ENCODE measurements at places on chromosomes 2 and 18.

- DNase-seq = no peak
These were observed 7.0 kb downstream of the CTIF start for GRCh38 chr18:48545757-48546321.

DNA sequence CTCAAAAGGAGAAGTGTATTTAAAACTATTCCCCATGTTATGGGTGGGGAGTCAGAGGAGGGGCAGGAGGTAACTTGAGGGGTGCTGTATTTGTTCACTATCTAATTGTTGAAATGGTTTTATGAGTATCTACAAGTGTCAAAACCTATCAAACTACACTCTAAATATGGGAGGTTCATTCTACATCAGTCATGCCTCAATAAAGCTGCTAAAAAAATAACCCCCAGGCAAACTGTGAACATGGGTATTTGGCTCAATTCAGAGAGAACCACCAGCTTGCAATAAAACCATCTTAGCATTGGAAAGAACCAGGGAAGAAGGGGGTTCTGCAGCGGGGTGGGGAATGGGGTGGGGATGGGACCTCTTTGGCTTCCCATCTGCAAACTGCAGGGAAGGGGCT lies 176.0 kb upstream of the SMAD2 start:
- DNase-seq = no peak

GRCh38 chr2:178800510-178800909 lies 6.7 kb downstream of the TTN start:
- no peak for DNase-seq

DNA sequence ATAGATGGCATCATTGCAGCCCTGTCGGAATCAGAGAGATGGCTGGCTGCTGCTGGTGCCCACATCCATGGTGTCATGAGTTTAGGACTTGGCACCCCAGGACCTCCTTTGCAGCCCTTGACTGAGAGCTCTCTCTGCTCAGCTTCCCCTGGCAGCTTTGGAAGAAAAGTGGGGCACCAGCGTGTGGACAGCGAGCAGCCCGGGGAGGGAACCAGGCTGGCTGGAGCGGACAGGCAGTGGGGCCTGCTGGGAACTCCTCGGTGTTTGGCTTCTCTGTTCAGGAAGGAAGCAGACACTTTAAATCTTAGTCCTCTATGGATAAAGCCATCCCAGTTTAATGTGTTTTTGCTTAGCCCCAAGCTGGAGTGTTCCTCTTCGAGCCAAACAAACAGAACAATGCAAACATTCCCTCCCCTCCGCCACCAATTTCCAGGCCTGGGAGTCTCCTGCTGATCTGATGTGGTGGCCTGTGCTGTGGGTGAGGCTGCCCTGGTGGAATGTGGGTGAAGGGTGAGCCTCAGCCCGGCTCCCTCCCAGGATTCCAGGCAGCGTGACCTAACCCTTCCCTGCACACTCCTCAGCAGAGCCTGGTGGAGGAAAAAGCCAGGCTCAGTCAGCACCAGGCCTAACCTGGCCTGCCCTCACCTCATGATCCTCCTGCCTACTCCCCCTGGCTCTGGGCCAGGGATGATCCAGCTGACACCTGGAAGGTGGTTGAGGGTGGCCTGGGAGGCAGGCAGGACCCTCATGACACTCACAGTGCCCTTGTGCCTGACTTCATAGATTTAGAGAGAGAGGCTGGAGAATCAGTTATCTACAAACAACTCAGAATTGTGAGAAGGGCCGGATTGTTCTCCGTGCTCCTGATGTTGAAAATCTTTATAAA lies 21.6 kb upstream of the ITGB6 start:
- no peak for DNase-seq

- no peak for DNase-seq
These were observed 227.0 kb upstream of the SMAD7 start for GRCh38 chr18:49177812-49178211.

GRCh38 chr18:70848329-70848728 lies 559.5 kb downstream of the SOCS6 start:
- DNase-seq = no peak

- no peak for DNase-seq
These were observed 48.5 kb downstream of the WDR33 start for GRCh38 chr2:127762441-127762840.

- no peak for DNase-seq
These were observed 29.1 kb downstream of the CPO start for GRCh38 chr2:206968134-206969086.

DNA sequence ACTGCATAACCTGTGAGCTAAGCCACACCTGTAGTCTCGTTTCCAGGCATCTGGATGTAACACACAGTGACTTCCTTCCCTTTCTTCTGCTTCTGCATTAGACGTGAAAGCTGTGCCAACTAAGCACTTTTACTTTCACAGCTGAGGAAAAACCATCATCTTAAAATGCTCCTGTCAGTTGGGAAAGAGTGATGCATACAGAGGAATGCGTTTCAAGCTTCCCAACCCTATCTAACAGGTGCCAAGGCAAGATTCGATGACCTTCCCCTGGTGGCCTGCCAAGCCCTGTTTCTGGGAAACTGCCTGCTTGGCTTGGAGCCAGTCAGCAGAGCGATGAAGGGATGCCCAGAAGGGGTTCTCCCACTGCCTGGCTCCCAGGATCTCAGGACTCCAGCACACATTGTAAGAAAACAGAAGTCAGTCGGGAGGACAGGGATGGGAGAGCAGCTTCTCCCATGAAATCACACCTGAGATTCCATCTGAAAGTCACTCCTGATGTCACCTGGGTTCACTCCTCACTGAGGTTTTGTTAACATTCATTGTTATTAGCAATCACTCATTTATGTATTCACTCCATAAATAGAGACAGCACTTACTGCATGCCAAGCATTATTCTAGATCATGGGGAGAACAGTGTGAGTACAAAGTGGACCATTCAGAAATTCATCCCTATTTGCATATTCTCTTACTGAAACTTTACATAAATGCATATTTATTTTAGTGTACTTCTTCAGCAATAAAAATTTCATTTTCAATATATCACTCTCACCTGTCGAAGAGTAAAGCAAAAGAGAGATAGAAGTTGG lies 64.1 kb downstream of the DTNA start:
- DNase-seq = no peak

DNA sequence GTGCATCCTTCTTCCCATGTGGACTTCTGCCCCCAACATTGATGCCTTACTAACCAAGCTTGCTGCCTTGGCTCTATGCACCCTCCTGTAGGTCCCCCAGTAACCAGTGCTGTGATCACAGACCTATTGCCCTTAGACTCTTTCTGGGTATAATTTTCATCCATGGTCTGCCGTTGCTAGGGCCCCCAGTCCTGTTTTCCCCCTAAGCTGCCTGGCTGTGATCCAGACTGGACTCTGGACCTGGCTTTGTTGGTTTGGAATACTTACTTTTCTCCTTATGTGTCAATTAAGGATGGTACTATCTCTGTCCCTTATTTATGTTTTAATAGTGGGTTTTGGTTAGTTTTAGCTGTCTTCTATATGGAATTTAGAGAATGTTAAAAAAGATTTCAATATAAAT lies 26.0 kb downstream of the ATP9B start:
- DNase-seq = no peak

DNA sequence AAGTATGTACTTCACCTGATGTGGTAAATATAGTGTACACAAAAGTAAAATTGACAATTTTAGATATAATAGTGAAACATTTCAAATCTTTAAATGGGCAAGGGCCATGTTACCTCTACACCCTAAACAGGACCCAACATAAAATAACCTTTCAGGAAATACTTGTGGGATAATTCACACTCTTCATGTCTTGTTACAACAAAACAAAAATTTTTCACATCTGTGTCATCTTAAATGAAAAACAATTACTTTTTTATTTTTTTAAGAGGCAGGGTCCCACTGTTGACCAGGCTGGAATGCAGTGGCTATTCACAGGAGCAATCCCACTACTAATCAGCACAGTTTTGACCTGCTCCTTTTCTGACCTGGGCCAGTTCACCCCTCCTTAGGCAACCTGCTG lies 42.1 kb downstream of the SRBD1 start:
- no peak for DNase-seq

GRCh38 chr2:68104111-68104835 lies 41.5 kb upstream of the C1D start:
- DNase-seq = no peak

GRCh38 chr2:239876948-239877289 lies 148.2 kb downstream of the NDUFA10 start:
- no peak for DNase-seq

DNA sequence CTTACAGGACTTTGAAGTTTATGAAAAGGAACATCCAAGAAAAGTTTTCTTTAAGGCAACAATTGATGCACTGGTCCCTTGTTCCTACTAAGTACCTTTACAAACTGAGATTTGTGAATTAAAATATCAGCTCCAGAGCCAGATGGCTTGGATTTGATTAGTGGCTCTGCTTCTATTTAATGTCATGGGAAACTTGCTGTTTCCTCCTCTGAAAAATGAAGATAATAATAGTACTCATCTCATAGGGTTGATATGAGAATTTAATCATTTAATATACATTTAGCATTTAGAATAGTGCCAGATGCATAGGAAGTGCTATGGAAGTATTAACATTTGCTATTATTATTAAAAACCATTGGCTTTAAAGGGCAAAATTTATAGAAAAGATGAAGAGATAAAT lies 2.6 kb upstream of the GAREM1 start:
- no peak for DNase-seq

DNA sequence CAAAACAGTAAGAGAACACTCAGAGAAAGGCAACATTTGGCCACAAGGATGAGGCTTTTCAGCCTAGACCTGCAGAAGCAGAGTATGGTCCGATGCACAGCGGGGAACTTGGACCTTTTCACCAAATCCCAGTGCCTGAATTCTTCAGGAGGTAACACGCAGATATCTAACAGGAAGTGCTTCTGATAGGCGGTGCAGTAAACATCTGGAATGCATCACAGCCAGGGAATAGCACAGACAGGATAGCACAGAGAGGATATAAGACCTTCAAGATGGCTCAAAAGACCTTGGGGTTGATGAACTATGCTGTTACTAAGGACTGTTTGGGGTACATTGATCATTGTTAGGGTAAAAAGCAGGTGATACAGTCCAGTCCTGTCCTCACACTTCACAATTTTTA lies 1.7 kb downstream of the TMEM127 start:
- DNase-seq = no peak

- DNase-seq = no peak
These were observed 34.2 kb upstream of the NDUFV2 start for GRCh38 chr18:9068346-9068745.

DNA sequence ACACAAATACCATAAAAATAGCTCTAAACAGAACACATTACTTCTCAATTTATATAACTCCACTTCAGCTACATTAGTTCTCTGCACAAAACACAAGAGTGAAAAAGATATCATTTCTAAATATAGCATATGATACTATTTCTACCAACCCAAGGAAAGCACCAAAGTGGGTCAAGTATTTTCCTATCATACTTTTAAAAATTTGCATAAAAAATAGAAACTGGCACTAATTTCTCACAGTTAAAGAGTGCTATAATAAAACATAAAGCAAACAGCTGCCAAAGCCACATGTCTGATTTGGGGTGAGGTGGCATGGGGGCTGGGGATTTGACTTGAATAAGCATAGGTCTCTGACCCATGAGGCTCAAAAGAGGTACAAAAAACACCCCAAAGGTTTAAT lies 61.5 kb downstream of the BARD1 start:
- no peak for DNase-seq

DNA sequence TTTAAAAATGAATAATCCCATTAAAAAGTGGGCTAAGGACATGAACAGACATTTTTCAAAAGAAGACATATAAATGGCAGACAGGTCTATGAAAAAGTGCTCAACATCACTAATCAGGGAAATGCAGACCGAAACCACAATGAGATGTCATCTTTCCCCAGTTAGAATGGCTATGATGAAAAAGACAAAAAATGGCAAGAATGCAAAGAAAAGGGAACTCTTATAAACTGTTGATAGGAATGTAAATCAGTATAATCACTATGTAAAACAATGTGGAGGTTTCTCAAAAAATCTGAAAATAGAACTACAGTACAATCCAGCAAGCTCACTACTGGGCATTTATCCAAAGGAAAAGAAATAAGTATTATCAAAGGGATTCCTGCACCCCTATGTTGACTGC lies 169.2 kb downstream of the METTL4 start:
- no peak for DNase-seq

DNA sequence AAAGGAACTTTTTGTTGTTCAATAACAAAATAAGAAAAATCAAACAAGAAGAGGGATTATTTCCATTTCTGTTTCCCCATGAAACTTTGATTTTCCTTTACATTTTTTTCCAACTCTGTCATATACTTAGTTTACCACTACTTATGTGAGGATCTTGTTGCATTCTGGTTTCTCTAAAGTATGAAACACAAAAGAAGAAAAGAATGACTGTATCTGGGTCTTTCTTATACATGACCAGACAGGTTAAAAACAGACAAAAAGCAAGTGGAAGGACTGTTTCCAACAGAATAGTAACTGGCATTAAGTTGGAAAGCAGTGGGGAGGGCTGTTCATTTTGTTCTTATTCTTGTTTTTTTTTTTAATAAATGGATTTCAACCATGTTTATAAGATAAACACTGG lies 1207.8 kb upstream of the FAM98A start:
- DNase-seq = no peak

DNA sequence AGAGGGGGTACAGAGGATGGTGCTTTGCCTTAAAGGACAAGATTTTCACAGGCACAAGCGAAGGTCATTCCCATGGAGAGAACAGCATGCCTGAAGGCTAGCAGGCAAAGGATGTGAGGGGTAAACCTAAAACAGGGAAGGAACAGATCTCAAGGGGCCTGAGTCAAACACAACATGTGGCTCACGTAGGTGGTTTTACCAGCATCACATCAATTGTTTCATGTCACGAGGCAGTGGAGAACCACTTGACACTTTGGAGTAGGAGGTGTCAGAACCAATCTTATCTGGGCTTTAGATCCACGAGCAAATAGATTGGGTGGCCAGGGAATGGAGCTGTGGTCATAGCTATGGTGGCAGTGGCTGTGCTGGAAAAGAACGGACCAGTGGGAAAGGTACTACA lies 8.4 kb downstream of the COX5B start:
- DNase-seq = no peak

DNA sequence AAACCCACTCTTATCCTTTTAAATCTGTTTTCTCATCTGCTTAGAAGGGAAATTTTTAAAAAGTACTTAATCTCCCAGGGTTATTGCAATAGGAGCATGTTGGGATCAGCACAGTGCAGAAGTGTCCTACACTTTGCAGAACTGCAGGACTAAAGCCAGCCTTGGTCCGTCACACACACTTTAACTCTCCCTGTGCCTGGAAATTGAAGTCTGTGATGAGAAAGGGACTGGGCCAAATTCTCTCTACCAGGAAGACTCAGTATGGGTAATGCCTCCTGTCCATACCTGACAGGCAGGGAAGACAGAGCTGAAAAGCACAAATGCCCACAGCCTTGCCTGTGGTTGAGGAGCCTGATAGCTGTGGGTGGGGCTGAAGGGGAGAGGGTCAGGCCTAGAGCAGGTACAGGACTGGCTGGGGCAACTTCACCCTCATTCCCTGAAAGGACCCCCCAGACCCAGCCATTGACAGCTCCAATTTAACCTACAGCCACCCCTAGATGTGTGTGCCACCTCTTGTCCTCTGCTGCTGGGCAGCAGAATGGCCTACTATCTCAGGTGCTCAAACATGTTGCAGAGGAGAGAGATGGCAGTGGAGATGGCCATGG lies 377.2 kb upstream of the KLHL29 start:
- DNase-seq = no peak

All from stimulated activated CD4-positive, alpha-beta T cell treated with anti-CD3 and anti-CD28 coated beads, Interleukin-15, amount 100 ng/mL, for 1 hour (primary cell).